NCI-H1092 treated with DMSO at 0.1 percent for 48 hours (cell line): ENCODE measurements at places on chromosomes 2 and 18.

DNA sequence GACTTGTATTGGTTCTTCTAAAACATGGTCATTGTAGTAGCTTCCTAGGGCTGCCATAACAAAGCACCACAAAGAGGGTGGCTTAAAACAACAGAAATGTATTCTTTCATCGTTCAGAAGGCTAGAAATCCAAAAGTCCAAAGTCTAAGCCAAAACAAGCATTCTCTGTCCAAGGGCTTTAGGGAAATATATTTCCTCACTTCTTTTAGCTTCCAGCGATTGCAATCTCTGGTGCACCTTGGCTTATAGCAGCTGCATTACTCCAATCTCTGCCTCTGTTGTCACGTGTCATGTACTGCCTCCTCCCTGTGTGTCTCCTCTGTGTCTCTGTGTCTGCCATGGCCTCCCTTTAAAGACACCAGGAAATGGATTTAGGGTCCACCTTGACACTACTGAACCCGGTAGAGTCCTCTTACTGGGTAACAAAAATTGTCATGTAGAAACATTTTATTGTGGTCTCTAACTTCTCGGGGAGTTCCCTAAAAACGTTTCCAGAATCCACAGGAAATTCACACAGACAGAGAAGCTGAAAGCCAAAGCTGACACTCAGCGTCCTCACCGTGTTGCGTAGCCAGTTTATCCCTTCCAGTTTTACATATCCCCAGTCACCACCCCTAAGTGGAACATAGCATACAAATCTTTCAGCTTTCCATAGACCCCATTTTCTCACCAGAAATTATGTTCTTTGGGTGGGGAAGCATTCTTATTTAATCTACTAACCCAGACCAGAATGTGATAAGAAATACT, 20.7 kb upstream of the TTN start:
- DNase-seq, result no peak

GRCh38 chr2:102033031-102033749, 41.4 kb downstream of the IL1R2 start:
- no peak for DNase-seq

- DNase-seq, result no peak
These were observed 488.9 kb downstream of the RNF144A start for GRCh38 chr2:7405861-7406715.

DNA sequence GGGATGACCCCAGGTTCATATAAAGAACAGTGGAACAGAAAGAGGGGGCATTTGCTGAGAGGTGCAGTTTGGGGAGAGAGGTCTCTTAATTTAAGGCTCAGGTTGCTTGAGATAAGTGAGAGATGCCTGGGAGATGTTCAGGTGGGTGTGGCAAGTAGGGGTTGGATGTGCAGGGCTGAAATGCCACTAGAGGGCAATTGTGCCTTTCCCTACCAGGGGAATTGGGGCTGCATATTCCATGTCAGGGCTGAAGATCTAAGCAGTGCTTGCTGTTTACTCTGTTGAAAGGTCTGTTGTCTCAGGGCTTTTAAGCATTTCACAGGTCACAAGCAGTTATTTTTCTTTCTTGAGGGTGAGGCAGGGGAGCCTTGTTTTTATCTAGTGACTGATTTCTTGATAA, 7.8 kb downstream of the CCDC85A start:
- peak; percentile 9 for DNase-seq

DNA sequence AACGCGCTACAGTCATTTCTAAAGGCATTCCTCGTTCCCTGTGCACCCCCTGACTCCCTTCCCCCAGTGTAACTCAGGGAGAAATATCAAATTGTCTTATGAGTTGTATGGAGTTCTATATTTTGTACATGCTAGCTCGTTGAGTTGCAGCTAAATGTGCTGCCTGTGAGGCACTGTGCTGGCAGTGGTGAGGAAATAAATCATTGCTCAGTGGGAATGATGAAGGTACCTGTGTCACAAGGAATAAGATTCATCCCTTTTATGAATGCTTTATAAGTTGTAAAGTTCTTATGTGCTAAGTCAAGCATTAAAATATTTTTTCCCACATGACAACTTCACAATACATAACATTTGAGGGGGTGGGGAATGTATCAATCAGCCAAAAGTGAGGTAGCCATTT, 939.6 kb upstream of the CRIM1 start:
- no peak for DNase-seq

DNA sequence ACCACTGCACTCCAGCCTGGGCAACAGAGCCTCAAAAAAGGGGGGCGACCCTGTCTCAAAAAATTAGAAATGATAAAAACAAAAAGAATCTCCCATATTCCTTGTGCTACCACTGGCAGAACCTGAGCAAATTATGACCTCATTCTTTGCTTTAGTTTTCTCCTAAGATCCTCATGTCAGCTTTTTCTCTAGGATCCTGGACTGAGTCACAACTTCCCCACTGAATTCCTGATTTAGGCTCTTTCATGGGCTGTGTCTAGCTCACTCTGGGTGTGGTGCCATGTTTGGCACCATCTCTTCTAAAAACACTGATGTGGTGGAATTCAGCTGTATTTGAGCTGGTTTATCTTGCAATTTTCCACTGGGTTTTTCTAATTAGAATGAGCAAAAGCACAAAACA, 37.1 kb downstream of the EXOC6B start:
- DNase-seq, result no peak

- no peak for DNase-seq
These were observed 49.9 kb downstream of the TCF7L1 start for GRCh38 chr2:85183076-85183475.

GRCh38 chr2:67255933-67256615, 141.1 kb upstream of the ETAA1 start:
- no peak for DNase-seq

GRCh38 chr2:43180897-43181296, 45.5 kb downstream of the ZFP36L2 start:
- no peak for DNase-seq

DNA sequence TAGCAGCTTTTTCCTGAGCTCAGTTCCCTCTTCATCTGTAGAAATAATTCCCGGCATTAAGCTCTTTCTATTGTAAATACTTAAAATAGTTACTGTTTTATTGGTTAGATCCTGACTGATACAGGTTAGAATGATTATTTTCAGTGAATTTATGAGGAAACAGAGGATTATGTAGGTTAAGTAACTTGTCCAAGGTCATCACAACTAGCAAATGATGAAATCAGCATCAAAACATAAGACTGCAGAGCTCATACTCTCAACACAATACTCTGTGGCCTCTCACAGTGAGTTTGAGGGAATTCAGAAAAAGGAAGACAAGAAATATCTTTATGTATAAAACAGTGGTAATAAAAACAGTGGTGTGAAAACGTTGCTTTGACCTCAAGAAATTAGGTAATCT, 113.2 kb upstream of the DLX2 start:
- DNase-seq, result no peak

GRCh38 chr18:63199743-63200241, 119.8 kb downstream of the BCL2 start:
- no peak for DNase-seq

- no peak for DNase-seq
These were observed 4.9 kb downstream of the DCC start for GRCh38 chr18:52344881-52345280.
